Tongue (tissue), 3 donors: ENCODE measurements at places on chromosomes 1 and 21.
A peak's percentile ranks its signal among the peaks of the same experiment; 100 is the strongest.

DNA sequence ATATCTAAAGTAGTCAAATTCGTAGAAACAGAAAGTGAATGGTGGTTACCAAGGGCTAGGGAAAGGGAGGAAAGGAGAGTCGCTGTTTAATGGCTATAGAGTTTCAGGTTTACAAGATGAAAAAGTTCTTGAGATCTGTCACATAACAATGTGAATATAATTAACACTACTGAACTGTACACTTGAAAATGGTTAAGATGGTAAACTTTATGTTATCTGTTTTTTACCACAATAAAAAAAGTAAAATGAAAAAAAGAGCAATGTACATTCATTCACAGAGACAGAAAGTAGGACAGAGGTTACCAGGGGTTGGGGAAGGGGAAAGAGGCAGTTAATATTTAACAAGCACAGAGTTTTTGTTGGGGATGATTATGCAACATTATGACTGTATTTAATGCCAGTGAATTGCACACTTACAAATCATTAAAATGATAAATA, 53.3 kb upstream of the SEC16B start:
- no peak for DNase-seq

DNA sequence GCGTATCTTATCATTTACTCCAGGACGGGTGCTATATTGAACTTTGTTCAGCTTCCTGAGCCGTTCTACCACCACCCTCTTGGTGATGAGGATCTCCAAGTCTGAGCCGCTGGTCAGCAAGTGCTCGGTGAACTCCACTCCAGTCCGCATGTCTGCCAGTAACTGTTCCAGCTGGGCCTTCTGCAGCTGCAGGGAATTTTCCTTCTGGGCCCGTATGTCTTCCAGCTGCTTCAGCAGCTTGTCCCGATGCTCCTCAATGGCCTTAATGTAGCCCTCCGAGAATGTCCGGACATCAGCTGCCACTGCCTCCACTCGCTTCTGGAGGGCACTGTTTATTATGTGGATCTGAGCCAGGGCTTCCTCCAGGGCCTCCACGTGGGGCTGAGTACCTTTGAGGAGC, 3.4 kb downstream of the TRIM45 start:
- DNase-seq = peak; percentile 66

- DNase-seq = peak; percentile 92
Observed at GRCh38 chr1:24502709-24503058, at the start of gene RCAN3. Gene RCAN3, plus strand, starts transcription at chr1:24502836. Its CDS starts 11,537 bp downstream, at chr1:24514373.

DNA sequence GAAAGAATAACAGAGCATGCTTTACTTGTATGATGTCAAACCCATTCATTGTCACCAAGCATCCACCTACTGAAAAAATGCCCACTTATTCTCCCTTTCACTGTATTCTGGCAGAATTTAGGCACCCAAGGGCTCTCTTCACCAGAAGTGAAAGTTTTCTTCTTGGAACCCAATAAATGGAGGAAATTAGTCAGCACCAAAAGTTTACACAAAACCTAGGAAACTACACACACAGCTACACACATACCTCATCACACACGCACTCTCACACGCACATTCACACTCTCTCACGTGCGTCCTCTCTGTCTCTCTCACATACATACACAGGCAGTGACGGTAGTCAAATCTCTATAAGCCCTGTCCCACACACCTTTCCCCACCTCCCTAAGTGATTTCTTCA, 37.6 kb downstream of the MCOLN2 start:
- no peak for DNase-seq

DNA sequence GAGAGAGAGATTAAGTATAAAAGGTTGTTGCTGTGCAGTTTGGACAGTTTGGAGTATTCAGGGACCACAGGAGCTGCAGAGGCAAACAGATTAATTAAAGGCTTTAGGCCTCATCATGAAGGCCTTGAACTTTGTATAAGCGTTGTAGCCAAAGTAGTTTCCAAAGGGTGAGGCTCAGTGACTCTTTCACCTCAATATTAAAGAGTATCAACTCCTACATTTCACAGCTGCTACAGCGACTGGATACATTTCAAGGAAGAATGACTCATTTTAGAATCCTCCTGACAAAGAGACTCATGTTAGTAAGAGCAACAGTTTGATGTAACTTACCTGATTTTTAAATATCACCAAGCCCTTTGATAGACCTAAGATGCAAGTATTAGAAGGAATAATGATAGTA, 355.5 kb downstream of the HLX start:
- no peak for DNase-seq

DNA sequence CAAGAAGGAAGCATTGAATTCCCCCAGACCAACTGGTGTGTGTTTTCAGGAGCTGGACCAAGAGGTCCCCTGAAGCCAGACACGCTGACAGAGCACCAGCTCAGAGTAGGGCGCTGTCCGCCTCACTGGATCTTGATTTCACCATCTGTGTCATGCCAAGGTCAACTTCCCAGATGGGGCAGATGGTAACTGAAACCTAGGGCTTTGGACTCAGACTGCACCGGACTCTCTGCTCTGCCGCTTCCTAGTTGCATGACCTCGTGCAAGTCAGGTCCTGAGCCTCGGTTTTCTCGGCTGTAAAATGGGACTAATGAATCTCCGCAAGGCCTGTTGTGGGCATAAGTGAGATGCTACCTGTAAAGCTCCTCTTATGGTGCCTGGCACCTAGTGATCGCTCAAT, 17.9 kb upstream of the CASZ1 start:
- DNase-seq = no peak

DNA sequence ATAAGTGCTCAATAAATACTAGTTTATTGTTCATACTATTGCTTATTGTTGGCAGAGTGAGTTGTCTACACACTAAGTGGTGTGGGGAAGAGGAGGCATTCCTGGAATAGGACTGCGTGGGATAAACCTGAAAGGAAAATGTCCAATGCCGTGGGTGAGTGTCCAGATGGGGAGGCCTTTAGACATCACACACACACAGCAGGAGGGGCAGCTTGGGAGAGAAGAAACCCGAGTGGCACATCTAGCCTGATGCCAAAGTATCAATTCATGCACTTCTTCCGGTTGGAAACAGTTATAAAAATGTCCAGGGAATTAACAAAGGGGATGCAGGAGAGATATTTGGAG, 27.3 kb downstream of the CCN1 start:
- no peak for DNase-seq

- DNase-seq = no peak
Observed at GRCh38 chr1:178051071-178051470, 42.8 kb upstream of the RASAL2 start.

- DNase-seq = no peak
Observed at GRCh38 chr1:100557606-100557953, 19.6 kb downstream of the GPR88 start.

- DNase-seq = no peak
Observed at GRCh38 chr1:182565537-182565936, 23.5 kb downstream of the RNASEL start.
